Activated naive CD4-positive, alpha-beta T cell treated with anti-CD3 and anti-CD28 coated beads, Interleukin-2, amount 50 U/mL, for 16 hours (primary cell): ENCODE measurements at places on chromosomes 7 and 10.

- no peak for DNase-seq
Observed at GRCh38 chr10:103188853-103189252, 4.2 kb downstream of the NT5C2 start.

GRCh38 chr10:102287538-102287937 lies 42.2 kb downstream of the GBF1 start:
- no peak for DNase-seq

DNA sequence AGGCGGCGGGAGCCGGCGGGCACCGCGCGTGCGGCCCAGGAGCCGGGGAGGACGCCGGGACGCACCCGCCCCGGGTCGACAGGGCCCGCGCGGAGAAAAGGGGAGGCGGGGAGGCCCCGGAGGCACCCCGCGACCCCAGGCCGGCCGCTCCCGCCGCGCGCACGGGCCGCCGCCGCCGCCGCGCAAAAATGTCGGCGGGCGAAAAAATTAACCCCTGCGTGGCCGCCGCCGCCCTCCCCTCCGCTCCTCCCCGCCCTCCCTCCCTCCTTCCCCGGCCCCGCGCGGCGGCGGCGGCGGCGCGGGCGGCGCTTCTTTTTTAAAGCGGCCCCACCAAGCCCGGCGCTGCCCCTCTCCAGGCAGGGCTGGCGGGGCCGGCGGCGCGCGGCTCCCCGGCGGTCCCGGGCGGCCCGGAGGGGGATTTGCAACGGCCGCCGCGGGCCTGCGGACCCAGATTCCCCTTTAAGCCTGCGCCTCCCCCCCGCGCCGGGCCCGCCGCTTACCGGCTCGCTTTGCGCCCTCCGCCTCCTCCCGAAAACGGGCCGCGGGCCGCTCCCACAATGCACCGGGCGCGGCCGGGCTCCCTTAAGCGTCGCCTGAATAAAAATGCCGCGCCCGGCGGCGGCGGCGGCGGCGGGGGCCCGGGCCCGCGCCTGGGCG lies 465 bp downstream of the SEPHS1 start:
- DNase-seq = peak; percentile 85

GRCh38 chr10:124496150-124496549 lies 34.5 kb downstream of the LHPP start:
- DNase-seq = no peak

GRCh38 chr7:19369806-19370205 lies 224.6 kb upstream of the FERD3L start:
- DNase-seq = no peak

DNA sequence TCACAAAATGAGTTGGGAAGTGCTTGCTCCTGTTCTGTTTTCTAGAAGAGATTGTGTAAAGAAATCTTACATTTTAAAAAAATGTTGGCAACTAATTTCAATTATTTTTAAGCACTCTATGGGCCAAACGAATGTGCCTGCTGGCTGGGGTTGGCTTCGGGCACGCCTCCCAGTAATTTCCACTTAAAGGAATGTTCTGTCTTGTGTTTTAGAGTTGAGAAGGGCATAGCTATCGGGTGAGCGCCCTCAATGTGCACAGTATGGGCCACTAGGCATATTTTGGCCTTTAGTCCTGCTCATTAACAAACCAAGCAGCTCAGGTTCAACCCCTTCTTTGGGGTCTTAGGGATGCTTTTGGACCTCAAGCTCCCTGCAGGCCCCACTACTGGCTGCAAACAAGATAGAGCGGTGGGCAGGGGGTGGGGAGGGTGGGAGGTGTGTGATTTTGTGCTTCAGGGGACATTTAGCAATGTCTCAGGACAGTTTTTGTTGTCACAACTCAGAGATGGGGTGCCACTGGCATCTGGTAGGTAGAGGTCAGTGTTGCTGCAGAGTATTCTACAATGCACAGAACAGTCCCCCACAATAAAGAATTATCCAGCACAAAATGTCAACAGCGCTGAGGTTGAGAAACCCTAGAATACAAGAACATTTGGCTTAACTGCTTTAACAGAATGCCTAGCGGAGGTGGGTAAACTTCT lies 40.7 kb downstream of the TACC2 start:
- no peak for DNase-seq

GRCh38 chr10:75857269-75857846 lies 425.9 kb downstream of the LRMDA start:
- no peak for DNase-seq

DNA sequence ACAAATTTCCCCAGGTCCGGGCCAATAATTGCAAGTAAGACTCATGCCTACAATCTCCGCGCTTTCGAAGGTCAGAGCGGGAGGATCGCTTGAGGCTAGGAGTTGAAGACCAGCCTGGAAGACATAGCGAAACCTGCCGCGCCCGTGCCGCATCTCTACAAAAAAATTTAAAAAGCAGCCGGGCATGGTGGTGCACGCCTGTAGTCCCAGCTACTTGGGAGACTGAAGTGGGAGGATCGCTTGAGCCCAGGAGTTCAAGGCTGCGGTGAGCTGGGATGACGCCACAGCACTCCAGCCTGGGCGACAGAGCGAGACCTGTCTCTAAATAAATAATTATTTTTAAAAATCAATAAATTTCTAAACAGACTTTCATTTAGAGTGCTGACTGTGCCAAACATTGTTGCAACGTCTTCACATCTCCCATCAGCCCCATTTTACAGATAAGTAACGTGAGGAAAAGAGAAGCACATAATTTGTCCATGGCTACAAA lies 494 bp upstream of the CFAP43 start:
- no peak for DNase-seq

- no peak for DNase-seq
Observed at GRCh38 chr10:77240706-77241349, 396.8 kb downstream of the KCNMA1 start.

GRCh38 chr7:44163591-44163990 lies 22.5 kb upstream of the MYL7 start:
- no peak for DNase-seq

DNA sequence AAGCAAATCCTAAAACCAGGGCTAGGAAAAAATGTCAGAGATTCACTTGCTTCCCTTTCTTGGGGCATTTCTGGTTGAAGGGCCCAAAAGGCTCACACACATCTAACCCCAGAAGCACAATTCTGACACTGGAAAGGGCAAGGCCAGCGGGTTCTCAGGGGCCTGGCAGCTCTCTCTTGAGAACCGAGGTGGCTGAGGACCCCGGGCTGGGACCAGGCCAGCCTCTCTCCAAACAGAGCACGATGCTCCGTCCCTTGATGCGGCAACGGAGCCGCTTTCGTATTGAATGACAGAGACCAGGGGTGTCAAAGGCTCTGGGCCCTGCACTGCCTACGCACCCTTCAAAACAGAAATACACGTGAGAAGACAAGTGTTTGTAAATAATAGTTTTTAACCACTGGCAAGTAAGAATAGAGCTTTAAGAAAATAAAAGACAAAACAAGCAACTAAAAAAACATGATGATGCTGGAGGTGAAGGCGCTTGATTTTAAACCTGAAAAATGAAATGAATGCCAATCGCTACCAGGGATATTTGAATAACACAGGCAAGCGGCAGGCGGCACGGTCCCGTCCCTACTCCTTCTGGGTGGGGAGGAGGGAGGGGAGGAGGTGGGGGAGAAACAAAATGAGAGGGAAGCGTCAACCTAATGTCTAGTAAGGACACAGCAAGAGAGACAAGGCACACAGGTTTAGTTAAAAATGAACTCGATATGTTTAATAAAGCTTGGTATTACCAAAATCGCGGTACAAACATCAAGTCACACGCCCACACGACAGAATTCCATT lies 68.0 kb downstream of the SLC29A4 start:
- DNase-seq = no peak

GRCh38 chr7:36943591-36944435 lies 219.5 kb upstream of the AOAH start:
- no peak for DNase-seq

- no peak for DNase-seq
Observed at GRCh38 chr10:17961551-17962422, 10.1 kb downstream of the SLC39A12 start.

DNA sequence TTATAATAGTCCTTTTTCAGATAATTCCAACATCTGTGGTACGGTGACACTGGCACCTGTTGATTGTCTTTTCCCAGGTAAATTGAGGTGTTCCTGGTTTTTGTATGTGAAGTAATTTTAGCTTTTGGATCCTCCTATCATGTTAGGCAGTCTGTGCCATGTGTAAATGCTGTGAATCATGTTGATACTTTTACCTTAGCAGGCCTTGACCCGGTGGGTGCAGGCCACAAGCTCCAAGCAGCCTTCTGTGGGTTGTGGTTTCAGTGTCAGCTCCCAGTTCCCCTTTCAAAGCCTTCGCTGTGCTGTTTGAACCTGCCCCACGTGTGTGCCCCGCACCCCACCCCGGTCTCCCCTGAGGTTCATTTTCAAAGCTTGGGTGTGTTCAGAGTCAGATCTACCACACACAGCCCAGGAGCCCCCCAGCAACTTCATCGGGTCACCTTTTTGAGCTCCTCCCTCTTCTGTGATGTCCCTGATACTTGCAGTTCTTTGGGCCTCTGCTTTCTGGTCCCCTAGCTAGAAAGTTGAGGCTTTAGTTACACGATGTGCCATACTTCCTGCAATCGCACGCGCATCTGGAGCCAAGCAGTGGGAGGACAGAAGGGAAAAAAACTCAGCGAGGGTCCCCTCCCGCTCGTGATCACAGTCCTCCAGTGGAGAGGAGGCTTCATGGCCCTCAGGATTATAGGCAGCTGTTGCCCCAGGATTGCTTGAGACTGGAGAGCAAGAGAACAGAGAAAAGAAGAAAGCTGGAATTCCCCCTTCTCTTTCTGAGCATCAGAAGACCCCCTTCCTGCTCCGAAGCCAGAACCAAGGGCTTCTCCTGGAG lies 8.7 kb upstream of the BHLHA15 start:
- DNase-seq = peak; percentile 62

DNA sequence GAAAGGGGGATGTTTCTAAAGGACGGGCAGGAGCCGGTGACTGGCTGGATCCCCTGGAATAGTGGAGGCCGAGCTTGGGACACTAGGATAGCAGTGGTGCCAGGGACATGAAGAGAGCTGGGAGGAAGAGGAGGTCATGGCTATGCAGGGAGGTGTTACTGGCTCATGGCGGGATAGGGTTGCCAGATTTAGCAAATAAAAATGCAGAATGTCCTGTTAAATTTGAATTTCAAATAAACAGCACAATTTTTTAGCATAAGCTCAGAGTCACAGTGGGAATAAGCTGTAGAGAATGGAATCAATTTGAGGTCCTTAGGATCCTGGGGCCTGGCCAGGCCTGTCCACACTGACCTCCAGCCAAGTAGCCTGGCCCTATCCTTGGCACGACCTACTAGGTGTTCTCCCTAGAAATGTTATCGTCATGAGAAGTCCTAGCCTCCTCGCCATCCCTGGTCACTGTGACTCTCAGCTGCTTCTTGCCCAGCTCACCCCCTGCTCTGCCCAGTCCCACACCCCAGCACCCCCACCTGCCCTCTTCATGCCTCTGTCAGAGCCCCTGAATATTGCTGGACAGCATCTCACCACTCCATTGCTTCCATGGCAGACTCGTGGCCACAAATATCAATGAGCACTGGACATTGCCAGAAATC lies 7.6 kb upstream of the KCP start:
- no peak for DNase-seq

GRCh38 chr10:84567133-84567532 lies 238.7 kb downstream of the CCSER2 start:
- no peak for DNase-seq

GRCh38 chr10:60200682-60201053 lies 189.0 kb downstream of the ANK3 start:
- DNase-seq = no peak

GRCh38 chr7:270351-270983 lies 19.5 kb upstream of the FOXL3 start:
- DNase-seq = peak; percentile 6

DNA sequence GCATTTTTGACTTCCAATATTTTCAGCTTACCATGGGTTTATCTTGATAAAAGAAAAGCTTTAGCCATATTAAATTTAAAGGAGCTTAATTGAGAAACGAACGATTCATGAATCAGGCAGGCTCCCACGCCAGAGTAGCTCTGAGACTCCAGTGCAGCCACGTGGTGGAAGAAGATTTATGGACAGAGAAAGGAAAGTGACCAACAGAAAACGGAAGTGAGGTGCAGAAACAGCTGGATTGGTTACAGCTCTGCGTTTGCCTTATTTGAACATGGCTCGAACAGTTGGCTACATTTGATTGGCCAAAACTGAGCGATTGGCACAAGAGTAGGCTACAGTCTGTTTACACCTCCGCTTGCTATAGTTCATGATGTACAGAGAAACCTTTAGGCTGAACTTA lies 395.4 kb downstream of the GATA3 start:
- no peak for DNase-seq

DNA sequence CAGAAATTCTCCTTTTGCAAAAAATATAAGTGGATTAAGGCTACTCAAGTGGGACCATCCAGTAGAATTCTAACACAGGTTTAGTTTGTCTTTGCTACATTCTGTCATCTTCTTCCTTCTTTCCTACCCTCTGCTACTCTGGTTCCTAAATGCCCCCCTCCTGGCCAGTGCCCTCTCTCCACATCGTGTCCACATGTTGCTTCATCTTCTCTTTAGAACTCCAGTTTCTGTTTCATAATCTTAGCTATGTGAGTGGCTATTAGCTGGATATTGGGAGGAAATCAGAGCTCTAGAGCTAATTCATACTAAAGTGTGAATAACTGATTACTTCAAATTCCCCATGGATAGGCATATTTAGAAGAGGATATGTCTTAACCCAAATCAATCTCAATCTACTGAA lies 528.5 kb downstream of the LRMDA start:
- DNase-seq = no peak

DNA sequence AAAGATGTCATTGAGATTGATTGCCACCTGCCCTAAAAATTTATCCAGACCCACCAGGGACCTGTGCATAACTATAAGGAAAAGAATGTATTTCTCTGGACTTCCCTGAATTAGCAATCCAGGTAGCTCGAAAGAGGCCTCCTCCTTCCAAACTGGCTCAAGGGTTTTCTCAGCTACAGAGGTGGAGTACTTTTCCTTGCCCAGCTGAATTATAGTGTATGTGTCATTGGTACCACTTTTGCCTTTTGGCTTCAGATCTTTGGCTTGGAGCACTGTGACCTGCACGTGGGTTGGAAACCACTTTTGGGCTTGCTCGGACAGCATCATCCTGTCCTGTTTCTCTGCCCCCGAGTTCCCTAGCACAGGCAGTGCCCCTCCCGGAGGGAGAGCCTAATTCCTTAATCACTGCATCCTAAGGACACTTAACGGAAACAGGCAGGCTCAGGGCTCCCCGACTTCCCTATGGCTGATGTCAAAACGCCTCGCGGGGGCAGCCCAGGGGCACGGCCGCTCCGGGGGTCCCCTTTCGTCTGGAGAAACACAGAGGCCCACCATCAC lies 825 bp downstream of the RAB11FIP2 start:
- peak; percentile 25 for DNase-seq

- DNase-seq = no peak
Observed at GRCh38 chr10:70613941-70614340, 11.4 kb upstream of the PRF1 start.

DNA sequence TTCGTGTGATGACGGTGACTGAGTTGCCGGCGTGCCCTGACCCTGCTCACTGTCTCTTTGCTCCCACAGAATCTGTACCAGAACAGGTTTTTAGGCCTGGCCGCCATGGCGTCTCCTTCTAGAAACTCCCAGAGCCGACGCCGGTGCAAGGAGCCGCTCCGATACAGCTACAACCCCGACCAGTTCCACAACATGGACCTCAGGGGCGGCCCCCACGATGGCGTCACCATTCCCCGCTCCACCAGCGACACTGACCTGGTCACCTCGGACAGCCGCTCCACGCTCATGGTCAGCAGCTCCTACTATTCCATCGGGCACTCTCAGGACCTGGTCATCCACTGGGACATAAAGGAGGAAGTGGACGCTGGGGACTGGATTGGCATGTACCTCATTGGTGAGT lies 199.2 kb downstream of the HECW1 start:
- no peak for DNase-seq

- DNase-seq = no peak
Observed at GRCh38 chr10:8112230-8112905, 57.9 kb downstream of the GATA3 start.

GRCh38 chr10:5413012-5413938 lies 918 bp downstream of the NET1 start:
- DNase-seq = no peak
